ENCODE measurements at places on chromosomes 7 and 10.

- no peak for DNase-seq
Measured at GRCh38 chr7:99554939-99555338, 3.0 kb upstream of the FAM200A start.

- no peak for DNase-seq
Measured at GRCh38 chr7:31476073-31476745, 37.7 kb upstream of the ITPRID1 start.

GRCh38 chr7:67842571-67842970 lies 845.9 kb downstream of the TYW1 start:
- DNase-seq = no peak

DNA sequence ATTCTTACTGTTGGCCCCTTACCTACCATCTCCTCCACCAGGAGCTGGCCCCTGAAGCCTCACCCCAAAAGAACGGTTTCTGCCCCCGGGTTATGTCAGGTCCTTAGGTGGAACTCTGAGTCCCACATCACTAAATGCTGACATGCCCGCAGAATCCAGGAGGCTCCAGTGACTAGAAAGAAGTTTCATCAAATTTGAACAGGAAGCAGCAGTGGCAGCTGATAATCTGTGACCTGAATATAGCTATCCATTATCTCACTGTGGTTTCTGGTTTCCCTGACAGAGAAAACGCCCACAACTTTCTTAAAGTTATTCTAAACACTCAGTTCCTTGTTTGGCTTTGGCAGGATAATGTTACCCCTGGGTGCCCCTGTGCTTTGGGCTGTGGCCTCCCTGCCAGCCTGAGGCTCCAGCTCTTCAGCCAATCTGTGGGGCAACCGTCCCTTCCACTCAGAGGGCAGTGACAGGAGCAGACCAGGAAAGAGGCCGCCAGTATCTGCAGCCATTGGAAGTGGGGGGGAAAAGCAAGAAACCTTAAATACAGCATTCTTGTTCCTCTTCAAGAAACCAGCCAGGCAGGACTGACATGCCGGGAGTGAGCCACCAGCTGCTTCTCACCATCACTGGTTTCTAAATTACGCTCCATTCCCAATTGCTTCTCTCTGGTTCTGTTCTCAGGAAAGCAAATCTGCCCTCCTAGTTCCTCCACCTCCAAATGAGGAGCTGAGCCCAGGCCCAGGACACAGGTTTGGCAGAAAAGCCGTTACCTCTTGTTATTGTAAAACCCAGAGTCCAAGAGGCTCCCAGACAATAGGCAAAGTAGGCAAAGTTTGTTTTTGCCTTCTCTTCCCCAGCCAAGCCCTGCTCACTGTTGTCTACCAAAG lies 41.2 kb upstream of the VCL start:
- DNase-seq = no peak

- DNase-seq = no peak
Measured at GRCh38 chr7:52017802-52018679, 701.4 kb upstream of the COBL start.

DNA sequence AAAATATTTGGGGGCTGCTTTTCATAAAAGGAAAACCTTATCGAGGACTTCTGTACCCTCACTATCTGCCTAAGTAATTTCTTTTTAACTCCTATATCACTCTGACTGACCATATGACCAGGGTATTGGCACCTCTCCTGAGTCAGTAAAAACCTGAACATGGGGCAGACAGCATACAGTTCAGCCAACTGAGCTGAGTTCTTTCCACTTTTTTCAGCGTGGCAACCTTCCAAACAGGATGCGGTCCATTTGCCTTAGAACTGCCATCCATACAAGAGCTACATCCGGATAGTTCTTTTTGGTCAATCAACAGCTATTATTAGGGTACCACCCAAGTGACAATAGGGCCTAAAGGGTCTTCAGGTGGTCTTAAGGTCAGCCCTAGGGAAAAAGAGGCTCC lies 122.6 kb downstream of the MARCHF5 start:
- DNase-seq = no peak

DNA sequence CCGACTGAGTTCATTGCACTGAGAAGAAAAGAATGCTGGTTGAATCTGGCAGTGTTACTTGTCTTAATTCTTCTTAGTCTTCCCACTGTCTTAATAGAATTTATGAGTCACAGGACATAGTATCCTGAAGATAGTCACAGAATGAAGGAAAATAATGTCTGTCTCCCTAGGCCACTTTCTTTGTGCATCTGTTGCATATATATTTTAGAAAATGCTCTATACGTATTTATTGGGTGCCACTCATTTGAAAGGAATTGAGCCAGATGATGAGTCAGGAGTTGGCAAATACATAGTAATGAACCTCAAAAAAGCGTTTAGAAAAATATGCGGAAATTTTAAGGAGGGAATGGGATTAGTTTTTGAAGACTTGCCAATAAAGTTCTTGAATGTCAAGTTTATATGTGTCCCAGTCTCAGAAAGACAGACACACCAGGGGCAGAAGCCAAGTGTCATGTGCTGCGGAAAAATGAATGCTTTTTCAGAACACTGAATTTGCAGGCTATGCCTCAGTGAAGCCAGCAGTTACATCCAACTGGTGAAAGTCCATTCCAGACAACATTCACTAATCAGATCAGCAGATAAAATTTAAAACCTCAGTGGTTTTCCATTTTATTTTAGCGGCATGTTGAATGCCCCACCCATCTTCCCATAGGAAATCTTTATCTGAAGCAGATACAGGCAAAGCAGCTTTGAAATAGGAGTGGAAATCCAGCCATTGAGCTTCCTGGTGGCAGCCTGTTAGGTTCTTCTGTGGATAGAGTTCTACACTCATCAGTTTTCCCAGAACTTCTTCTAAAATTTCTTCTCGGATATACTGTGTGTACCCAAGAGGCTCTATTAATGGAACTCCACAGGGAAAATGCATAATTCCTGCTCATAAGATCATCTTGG lies 308.4 kb downstream of the BICC1 start:
- no peak for DNase-seq

DNA sequence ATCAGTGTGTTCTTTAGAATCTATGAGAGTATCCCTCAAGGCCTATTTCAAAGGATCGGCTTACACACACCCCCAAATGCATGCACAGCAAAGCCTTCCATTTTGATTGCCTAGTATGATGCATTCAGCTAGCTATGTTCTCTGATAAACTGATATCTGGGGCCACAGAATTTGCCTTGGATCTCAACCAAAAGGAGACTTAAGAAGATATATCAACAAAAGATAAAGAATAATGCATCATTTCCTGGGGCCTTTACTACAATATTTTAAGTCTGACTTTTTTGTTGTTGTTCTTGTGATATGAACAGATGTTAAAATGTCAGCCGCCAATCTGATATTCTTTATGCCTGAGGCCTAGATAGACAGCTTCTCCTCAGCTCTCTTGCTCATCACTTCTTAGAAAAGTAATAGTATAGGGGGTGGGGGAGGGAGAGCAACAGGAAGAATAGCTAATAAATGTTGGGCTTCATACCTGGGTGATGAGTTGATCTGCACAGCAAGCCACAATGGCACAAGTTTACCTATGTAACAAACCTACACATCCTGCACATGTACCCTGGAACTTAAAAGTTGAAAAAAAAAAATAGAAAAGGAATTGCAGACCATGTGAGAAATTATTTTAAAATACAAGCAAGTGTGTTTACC lies 792.9 kb upstream of the GHITM start:
- no peak for DNase-seq

GRCh38 chr7:136134503-136134902 lies 157.3 kb upstream of the MTPN start:
- DNase-seq = no peak

DNA sequence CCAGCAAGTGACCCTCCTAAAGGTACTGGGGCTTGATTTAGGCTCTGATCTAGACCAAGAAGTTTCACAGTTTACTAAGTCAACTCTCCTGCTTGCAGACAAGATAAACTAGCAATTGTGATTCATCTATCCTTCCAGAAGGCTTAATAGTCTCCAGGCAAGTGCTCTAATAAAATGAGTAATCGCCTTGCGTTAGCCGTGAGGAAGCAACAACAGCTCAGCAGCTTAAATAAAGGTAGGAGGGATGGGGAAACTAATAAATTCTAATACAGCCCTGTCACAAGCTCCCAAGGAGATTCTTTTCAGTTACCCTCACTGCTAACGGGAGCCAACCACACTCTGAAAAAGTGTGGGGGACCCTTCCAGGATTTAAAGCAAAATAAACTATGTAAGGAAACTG lies 48.4 kb downstream of the FRMD4A start:
- no peak for DNase-seq

DNA sequence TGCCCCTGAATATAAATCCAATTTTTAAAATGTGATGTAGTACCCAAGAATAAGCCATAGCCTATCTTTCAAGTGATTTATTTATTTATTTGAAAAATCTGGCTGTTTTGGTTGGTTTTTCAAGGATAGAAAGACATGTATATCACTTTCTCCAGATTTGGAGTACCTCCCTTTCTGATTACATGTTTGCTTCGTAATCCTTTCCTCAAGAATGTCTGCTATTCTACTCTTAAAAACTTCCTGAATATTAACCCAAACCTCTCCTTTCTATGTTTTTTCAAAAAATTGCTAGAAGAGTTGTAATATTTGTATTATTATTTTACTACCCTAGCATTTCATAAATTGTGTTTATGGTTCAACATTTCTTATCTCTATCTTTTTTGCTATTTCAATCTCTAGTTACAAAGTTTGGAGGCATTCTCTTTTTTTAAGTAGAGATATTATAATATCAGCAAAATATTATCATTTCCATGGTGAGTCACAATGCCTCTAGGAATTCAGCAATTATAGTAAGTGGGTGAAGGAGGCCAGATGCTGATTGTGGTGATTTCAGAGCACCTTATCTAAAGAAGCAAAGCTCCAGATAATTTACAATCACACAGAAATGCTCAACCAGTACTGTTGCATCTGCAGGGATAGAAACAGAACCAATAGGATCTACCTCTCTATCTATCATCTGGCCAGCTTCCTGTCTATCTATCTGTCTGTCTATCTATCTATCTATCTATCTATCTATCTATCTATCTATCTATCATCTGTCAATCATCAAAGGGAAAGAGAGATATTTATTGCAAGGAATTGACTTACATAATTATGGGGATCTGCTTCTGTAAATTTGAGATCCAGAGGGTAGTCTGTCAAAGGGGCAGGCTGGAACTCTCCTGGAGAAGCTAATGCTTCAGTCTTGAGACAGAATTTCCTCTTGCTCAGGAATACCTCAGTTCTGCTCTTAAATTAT lies 412.5 kb upstream of the SEMA3C start:
- no peak for DNase-seq

DNA sequence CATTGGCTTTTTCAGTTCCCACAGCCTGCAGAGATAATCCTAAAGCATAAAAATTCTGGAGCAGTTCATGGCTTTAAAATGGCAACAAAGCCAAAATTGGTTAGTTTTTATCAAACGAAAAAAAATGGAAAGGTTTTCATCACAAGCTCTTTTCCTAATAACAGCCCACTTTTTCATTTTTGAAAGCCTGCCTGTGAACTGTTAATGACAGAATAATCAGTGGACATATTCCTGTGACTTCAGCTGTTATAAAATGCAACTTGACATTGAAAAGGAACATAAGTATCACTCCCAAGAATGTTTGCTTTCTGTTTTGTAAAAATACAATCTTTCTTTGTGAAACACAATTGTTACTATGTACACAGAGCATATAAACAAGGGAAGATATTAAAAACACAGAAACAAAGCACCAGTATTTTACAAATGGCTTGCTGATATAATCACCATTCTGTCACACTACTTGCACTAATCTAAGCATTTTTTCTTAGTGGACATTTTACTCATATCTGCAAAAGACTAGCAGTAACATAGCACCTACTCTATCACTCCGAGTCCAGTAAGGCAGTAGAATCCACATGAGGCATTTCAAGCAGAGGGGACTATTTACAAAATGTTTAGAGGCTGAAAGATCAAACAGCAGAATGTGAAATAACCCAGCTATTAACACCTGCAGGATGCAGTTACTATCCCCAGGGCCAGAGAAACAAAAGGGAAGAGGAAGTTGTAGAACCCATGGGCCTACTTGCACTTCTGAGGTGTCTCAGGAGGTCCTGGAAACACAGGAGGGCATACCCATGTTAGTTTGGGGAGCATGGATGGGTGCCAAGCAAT lies 26.4 kb downstream of the MACC1 start:
- DNase-seq = peak; percentile 22

DNA sequence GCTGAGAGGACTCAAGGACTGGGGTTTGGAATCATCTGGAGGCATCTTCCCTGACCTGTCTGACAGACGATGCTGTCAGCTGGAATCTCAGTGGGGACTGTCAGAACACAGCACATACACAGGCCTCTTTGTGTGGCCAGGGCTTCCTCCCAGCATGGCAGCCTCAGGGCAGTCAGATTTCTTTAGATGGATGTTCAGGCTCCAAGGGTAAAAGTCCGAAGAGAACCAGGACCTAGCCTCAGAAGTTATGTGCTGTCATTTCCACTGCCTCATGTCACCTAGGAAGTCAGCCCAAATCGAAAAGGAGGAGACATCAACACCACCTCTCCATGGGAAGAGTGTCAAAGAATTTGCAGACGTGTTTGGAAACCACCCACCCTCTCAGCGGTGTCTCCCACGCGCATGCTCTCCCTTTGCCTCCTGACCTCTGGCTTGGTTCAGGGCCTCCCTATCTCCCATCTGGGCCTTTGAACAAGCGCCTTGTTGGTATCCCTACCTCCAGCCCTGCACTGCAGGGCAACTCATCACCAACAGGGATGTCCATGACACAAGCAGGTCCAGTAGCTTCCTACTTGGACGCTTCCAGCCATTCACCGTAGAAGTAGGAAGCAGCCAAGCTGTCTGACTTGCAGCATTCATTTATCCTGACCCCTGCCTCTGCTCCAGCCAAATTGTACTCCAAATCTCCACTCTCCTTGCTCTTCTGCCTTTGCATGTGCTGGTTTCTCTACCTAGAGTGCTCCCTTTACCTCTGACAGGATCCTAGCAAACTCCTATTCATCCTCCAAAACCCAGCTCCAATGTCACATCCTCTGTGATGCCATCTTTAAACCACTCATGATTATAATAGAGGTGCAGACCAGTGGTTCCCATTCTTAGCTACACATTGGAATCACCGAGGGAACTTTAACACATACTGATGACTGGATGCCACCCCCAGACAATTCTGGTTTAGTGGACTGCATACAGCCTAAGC lies 121.6 kb downstream of the OAT start:
- DNase-seq = no peak
